ENCODE measurements at places on chromosomes 4 and X. TPM values are rescaled to one million over a fixed set of nuclear protein-coding genes. Genes with fewer than 3 reads are reported as not detected.

DNA sequence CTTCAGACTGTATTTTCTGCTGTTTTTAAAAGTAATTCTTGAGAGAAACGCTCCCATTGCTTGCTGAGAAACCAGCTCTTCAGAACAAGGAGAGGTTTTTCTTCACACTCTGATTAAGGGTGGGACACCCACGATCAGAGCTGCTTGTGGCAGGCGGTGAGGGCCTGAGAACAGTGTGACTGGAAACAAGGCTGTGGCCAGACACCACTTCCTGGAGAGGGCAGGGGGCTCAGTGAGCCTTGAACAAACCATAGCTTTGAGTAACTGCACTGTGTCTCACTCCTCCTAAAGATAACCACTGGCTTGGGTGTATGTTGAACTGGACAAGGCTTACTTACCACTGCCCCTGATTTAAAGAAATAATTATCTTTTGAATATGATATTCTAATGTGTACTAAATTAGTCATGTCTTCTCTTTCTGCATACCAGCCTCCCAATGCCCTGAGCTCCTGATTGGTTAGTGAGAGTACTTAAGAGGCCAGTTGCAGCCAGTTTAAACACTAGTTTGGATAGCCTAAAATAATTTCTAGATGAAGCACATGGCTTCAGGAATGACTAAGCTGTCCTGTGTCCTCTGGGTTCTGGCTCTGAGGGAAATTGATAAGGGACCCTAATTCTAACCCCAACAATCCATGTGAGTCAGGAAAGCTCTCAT is 3.7 kb upstream of the GPR82 start:
- DNase-seq = peak; percentile 51

SLC7A11 gene
- 9.6 TPM for polyA plus RNA-seq

DNA sequence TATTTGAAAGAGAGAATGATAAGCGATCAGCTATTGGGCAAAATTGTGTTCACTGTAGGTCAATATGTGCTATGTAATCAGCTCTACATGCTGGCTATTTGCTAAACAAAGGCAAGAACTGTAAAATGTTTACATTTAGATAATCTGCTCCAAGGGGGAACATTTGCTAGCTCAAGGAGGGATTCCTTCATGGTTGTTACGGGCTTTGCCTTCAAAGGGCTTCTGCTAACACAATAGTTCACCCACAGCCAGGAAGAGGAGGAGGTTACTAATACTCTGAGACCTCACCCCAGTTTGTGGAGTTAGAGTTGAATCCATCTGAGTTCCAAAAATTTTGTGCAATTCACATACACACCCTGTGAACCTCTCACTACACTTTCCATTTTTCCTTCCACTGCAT is 107.6 kb upstream of the BMP3 start:
- no peak for DNase-seq

DNA sequence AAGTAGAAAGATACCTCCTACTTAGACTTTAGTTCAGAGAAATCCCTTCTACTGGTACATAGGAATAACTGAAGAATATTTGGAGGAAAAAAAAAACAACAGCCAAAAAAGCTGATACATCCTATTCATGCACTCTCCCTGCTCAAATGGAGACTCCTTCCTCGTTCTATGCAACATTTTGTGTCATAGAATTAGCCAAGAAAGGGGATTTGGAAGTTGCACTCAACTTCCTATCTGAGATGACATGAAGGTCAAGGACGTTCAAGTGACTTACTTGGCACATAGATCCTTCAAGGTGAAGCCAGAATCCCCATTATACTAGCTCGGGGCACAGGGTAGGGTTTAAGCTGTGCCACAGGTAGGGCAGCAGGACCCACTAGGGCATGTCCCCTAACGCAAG is 56.2 kb upstream of the S100G start:
- no peak for DNase-seq

DNA sequence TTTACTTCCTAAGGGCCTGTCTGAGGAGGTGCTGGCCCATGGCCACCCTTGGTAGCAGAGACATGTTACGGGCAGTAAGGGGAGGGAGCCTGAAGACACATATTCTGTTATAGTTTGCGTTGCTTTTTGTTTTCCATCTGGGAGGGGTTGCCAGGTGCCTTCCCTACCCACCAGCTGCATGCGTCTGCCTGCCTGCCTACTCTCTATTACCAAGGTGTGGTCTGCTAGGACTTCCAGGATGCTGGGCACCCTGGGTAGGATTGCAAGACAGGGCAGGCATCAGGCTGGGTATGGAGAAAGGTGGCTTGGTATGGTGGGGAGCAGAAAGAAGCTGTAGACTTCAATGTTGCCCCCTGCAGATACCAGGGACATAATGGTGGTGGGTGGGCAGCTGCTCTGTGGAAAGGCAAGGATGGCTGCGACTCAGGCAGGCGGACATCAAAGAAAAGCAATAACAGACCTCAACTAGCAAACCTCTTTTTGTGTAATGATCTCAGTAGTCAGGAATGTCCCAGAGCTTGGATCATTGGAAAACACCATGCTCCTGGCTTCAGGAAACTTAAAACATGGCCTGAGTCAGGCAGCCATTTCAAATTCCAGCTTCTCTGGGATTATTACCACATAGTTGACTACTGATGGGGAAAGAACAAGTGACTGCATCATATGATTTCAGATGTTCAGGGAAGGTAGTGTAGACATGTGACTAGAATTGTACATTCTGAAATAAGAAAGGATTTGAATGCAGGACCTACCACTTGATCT is 67.8 kb downstream of the HOPX start:
- DNase-seq = peak; percentile 61

DNA sequence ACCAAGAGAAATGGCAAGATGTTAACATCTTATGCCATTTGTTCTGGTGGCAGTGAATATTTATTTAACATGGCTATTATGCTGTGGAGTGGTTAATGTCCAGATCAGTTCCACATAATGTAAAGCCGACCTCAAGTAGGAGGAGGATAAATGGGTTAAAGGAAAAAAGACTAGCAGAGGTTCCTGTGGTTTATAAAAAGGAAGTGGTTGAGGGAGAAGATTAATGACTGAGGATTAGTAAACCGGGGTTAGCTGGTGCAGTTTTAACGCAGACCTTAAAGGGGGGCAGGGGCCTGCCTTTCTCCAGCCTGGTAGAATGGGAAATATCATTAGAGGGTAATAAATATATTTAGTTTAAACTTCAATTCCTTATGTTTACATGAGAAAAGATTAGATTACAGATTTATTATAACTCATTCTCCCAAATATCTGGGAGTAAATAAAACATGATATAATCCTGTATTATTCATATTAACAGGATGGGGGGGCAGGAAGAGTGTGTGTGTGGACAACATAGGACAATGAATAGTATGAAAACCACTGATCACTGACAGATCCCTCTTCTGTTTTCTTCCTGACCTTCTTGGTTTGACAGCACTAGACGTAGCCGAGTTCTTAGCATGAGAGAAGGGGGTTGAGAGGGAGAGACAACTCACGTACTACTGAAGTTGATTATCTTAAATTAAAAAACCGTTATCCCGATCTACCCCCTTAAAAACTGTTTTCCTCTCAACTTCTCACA is 124.1 kb upstream of the LIMCH1 start:
- peak; percentile 58 for DNase-seq

GRCh38 chrX:102650903-102651241 is 411 bp upstream of the GPRASP1 start:
- DNase-seq = no peak

GRCh38 chr4:183447646-183448045 is 3.2 kb downstream of the CDKN2AIP start:
- no peak for DNase-seq

DNA sequence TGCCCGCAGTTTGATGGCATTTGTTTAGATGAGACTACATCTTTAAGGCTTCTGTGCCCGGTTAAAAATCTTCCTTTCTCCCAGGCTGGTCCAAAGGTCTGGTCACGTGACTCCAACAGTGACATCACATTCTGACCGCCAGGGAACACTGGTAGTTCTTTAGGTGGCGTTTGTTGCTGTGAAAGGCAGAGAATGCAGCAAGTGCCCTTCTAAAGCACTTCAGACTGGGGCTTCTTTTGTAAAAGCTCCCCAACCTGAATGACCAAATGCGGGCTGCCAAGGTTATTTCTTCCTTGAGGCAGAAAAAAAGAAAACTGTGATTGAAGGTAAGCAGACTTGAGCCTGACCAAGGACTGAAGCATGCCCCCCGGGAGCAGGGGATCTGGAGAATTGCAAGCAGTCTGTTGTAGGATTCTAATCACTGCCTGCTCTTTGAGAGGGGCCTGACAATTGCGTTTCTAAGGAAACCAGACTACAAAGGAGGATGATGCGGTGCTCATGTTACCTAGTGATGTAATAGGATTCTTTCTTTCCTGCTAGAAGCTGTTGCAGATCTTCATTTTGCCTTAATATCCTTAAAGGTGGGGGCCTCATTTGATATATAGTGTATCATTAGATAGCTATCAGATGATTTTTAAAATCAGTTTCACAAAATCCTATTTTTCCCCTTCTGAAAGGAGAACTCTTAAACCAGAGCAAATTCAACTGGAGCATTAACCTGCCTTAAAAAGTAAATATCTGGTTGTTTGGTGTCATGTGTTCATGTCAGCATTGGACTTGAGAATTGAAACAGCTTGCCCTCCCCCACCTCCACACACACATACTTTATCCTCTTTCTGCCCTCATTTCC is 133.1 kb downstream of the AKAP4 start:
- peak; percentile 40 for DNase-seq

DNA sequence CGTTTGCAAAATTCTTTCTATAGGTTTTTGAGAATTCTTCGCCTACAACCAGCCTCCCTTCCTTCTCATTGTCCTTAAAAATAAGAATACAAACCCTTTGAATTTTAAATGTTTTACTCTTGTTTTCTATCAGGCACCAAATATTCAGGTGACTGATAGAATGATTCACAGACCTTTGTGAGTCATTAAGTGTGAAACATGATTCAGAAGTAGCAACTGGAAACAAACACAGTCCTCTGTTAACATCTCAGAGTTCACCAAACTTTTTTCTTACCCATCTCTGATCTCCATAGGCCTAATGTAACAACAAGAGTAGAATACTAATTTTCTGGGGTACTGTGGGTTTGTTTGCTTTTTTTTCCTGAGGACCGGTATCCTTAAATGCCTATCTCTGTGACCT is 63.4 kb upstream of the MAB21L2 start:
- peak; percentile 74 for DNase-seq

GRCh38 chr4:154454710-154455109 is 36.9 kb downstream of the DCHS2 start:
- no peak for DNase-seq

Data from fibroblast of lung (primary cell).